Right hindlimb (tissue), 1 donor: ENCODE measurements at places on chromosomes 7 and 10.
A peak's percentile ranks its signal among the peaks of the same experiment; 100 is the strongest.

DNA sequence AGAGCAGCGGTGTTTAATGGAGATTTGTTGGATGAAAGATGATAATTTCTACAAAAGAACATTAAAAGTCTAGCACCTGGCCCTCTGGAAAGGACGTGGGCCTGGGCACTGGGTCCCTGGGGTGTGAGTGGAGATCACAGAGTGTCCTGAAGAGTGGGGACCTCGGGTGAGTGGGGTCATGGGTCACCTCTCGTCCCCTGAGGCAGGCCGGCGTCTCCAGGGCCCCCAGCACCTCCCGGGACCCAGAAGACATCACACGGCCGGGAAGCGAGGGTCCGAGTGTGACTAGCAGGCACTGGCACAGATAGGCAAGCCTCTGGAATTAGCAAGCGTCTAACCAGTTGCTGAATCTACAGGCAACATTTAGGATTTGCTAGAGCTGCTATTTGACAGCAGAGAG, 257.2 kb downstream of the MAD1L1 start:
- DNase-seq, result no peak

DNA sequence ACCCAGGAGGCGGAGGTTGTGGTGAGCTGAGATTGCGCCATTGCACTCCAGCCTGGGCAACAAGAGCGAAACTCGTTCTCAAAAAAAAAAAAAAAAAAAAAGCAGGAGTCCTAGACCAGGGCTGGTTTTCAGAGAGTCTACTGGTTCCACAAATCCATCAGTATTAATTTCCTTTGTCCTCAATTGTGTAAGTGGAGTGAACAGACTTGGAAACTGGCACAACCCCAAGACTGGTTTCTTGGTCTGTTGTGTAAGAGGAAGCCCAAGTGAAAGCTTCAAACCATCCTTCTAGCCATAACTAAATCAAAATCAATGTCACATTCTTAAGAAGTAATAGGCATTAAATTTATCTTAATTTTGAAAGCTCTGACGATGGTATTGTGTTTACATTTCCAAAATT, 213.6 kb downstream of the DGKI start:
- no peak for DNase-seq

DNA sequence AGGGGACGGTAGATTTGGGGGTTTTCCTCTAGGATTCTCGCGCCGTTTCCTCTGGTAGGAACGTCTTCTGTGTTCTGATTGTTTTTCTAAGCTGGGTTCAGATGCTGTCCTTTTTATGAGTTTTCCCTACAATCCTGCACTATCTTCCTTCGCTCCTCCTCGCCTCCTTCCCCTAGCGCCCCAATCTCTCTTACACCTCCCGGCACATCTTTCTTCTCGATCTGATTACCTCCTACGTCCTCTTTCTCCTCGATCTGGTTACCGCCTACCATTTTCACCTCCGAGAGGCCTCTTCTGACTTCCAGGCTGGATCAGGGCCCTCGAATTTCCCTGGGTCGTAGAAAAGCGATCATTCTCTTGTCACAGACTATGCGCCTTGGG, 413 bp downstream of the BUD31 start:
- DNase-seq, result no peak

GRCh38 chr10:58266826-58267712, 625 bp downstream of the IPMK start:
- peak; percentile 61 for DNase-seq

GRCh38 chr10:5581670-5582566, 57.2 kb downstream of the CALML3 start:
- no peak for DNase-seq

DNA sequence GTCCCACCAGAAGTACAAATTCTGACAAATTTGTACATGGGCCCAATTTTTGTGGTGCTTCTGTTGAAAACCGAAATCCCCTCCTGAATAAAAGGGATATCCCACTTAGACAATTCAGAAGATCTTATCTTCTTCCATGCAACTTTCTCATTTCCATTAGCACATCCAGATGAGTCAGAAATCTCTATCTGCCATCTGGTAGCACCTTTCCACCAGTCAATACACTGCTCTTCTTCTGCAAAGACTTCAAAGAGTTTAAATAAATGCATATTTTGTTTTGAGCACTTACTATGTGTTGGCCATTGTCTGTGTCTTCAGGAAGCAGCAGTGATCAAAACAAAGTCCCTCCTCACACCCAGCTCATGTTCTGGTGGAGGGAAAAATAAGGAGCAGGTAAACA, 12.7 kb upstream of the KLF6 start:
- DNase-seq, result no peak

- peak; percentile 43 for DNase-seq
These were observed 4.1 kb upstream of the NT5C2 start for GRCh38 chr10:103197174-103197573.

DNA sequence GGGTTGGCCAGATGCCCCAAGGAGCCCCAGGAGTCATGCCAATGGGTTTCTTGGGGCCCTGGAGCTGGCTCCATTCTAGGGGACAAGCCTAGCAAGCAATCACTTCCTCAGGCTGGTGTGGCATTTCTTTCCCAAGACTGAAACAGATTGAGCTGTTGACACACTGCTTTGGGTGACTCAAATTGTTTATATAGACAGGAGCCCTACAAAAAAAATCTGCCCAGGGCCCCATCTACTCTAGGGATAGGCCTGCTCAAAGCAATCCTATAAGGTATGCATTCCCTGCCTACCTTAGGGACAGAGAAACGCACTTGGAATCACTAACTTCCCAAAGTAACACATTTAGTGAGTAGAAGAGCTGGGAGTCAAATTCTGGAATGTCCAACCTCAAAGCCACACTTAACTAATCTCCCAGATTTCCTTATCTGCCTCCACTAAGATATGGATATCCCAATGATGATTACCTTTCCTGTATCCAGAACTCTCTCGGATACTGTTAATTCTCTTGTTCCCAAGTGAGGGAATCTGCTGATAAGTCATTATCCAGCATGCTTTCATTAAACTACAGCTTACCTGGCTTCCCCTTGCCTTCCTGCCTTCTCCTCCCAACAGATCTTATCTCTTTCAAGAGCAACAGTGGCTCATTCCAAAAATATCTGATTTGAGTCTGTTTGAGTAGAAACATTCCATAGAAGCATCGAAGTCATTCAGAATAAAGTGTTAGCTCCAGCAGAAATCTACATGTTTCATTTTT, 3.1 kb downstream of the ABLIM1 start:
- DNase-seq, result no peak

GRCh38 chr10:125221716-125222115, 61.4 kb upstream of the CTBP2 start:
- DNase-seq, result no peak

DNA sequence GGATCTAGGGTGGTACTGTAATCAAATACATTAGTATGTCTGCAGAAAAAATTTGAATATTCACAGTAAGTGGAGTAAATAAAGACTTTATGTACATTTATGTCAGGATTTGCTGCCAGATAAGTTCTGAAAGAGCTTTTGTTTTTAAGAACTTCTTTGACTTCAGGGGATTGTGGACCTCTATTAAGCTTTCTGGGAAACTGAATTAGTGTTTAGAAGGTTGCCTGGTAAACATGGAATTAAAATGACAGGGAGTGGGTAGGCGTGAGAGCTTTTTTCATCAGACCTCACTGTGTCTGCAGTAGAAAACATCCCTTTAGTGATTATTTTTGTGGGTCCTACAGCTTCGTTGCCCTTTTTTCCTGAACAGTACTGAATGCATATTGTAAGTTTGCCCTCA, 15.7 kb downstream of the SDHAF3 start:
- no peak for DNase-seq
